GDM1 (cell line): ENCODE measurements at places on chromosomes 2 and 18.
A peak's percentile ranks its signal among the peaks of the same experiment; 100 is the strongest.

- DNase-seq, result no peak
Measured at GRCh38 chr2:239820836-239821693, 204.1 kb downstream of the NDUFA10 start.

- no peak for DNase-seq
Measured at GRCh38 chr2:36618381-36618780, 20.4 kb upstream of the FEZ2 start.

- no peak for DNase-seq
Measured at GRCh38 chr2:216016581-216016980, 3.2 kb upstream of the MREG start.

GRCh38 chr2:236180831-236181453, 12.8 kb upstream of the GBX2 start:
- DNase-seq, result no peak

- no peak for DNase-seq
Measured at GRCh38 chr2:143808166-143808565, 678.9 kb downstream of the ARHGAP15 start.

DNA sequence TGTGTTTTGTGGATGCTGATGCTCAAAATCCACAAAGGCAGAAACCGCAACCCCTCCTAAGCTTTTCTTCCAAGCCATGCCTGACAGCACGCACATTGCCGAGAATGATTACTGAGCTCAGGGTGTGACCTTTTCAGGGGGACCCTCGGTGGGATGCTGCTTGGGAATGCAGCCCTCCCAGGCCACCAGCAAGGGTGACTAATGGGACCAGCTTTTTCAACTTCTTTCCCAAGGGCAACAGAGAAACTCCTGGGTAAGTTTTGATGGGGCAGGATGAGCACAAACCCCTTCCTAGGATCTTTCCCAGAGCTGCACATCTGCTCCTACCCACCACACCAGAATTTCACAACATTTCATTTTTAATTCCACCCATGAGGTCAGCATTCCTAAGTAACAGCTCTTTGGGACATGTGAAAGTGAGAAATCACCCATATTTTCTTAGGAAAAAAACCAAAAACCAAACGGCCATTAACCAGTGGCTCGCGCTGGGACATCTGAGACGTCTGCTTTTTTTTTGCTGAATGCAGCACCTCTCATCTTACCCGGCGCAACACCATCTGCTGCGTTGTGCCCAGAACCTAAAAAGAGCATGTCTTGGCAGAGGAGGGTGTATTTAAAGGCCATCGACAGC, 119.0 kb downstream of the ARL4C start:
- DNase-seq, result no peak

DNA sequence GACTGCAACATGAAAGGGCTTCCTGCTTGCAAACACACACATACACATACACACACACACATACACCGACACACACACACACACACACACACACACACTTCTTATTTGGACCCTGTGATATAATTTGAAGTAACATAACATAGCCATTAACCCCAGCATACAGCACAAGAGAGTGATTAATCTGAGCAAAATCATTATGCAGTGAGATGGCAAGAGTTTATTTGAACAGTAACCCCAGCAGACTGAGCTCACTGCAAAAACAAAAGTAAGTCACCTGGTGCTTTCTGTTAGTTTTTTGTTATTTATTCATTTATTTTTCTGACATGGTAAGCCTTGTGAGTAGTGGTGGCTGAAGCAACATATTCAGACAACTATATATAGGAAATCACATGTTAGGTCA, 93.7 kb downstream of the NOL4 start:
- DNase-seq, result no peak

DNA sequence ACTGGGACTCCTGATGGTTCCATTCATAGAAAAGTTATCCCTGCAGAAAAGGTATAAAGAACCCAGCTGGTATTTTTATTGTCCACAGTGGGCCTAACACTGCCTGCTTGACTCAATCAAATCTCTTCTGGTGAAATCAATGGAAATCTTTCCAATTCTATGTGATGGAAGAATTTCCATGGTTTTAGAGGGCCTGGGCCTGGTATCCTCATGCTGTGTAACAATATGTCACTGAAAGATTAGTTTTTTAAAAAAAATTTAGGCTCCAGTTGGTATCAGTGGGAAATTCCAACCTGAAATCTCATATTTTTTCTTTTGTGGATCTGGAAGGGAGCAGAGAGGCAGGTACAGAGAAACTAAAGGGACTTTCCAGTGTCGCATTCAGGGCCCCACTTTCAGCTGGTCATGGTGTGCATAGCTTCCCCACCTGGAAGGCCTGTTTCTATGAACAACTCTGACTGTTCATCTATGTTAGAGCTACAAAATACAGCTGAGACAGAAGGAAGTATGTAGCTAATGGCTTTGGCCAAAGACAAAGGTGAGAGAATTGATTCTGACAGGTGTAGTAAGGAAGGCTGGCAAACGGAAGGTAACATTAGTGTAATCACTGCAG, 20.9 kb downstream of the NEB start:
- no peak for DNase-seq

- peak; percentile 69 for DNase-seq
Measured at GRCh38 chr18:23498877-23499276, 4.4 kb upstream of the RMC1 start.

- no peak for DNase-seq
Measured at GRCh38 chr2:10132996-10133647, 10.6 kb downstream of the RRM2 start.

DNA sequence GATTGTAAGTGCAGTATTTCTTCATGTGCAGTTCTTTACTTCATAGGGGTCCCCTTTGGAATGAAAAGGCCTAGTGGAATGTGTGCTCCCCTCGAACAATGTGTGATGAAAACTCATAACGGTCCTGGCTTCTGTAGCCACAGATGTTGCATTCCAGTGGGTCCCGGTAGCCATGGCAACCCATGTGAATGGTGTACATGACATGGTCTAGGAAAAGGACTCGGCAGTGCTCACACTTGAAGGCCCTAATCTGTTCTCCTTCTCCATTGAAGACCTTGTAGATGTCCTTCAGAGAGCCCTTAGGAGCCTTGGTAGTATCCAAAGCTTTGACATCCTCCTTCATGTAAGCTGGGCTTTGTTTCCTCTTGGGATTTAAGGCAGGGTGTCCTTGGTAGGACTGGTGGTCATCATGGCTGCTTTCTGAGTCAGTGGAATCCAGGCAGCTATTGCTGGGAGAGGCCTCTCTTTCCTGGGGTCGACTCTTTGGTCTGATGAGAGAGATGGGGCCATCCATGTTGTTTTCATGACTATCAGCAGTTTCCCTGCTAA, 144.0 kb downstream of the IKZF2 start:
- no peak for DNase-seq
